Stimulated activated CD8-positive, alpha-beta memory T cell treated with anti-CD3 and anti-CD28 coated beads, Interleukin-4, amount 100 ng/mL, for 48 hours (primary cell): ENCODE measurements at places on chromosomes 1 and 21.

GRCh38 chr1:26162220-26162709 lies 3.4 kb downstream of the FAM110D start:
- DNase-seq, result no peak

- DNase-seq, result no peak
These were observed 455.8 kb upstream of the DAB1 start for GRCh38 chr1:57879700-57880099.

GRCh38 chr1:97192872-97193572 lies 471.4 kb downstream of the PTBP2 start:
- no peak for DNase-seq

GRCh38 chr1:12368646-12369045 lies 138.8 kb downstream of the VPS13D start:
- no peak for DNase-seq

GRCh38 chr21:45981151-45982091 lies at the start of gene COL6A1:
Gene COL6A1, plus strand, starts transcription at chr21:45981770. Its CDS starts 81 bp downstream, at chr21:45981851.
- DNase-seq, result peak; percentile 66

GRCh38 chr1:224406216-224406615 lies 28.4 kb downstream of the WDR26 start:
- no peak for DNase-seq

DNA sequence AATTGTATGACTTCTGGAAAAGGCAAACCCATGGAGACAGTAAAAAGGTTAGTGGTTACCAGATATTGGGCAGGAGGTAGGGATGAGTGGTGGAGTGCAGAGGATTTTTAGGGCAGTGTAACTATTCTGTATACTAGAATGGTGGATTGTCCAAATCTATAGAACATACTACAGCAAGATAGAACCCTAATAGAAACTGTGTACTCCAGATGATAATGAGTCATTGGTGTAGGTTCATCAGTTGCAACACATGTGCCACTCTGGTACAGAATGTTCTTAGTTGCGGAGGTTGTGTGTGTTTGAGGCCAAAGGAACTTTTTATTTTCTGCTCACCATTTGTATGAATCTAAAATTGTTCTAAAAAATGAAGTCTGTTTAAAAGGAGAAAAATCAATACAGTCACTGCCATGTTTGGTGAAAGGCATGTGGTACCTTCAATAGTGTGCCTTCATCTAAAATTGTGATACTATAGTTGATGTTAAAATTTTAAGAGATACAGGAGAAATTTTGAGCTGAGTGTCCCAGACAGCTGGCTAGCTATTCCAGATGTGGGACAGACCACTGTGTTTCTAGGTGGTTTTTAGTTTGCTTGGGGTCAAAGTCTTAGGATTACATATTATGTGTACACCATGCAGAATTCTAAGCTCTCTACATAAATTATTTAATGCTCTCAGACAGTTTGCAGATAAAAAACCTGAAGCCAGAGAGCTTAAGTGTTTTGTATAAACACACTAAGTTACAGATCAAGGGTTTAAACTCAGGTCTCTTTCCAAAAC lies 150.5 kb downstream of the RPS6KC1 start:
- DNase-seq, result no peak

DNA sequence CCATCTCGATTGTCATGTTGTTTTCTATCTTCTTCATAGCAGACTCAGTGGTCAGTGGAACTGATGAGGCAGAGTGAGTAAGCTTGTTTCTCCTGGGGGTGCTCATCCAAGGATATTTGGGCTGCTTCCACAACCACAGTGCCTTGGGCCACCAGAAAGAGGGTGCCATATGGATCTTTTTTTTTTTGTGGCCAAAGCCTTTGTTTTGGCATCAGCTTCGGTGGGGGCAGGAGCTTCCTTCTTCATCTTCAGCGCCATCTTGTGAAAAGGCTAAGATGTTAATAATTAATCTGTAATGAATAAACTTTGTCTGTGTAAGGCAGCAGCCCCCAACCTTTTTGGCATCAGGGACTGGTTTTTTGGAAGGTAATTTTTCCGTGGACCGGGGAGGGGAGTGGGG lies 6.6 kb upstream of the PLPP3 start:
- DNase-seq, result no peak

- DNase-seq, result no peak
These were observed 249.6 kb downstream of the PTPRC start for GRCh38 chr1:198888379-198888943.

DNA sequence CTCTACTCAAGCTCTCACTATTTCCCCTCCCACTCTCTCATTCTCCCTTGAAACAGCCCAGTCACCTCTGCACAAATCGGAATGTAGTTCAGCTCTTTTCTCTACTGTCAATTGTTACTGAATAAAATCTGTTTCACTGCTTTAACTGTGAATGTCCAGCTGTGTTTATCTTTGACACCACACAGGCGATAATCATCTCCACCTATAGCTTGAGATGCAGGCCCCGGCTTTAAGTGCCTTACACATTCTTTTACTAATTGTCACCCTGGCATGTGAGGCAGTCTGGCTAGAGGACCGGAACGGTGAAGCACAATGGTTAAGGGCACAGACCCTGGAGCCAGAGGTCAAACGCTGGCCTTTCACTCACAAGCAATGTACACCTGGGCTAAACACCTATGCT lies 122.8 kb upstream of the C8B start:
- DNase-seq, result no peak

DNA sequence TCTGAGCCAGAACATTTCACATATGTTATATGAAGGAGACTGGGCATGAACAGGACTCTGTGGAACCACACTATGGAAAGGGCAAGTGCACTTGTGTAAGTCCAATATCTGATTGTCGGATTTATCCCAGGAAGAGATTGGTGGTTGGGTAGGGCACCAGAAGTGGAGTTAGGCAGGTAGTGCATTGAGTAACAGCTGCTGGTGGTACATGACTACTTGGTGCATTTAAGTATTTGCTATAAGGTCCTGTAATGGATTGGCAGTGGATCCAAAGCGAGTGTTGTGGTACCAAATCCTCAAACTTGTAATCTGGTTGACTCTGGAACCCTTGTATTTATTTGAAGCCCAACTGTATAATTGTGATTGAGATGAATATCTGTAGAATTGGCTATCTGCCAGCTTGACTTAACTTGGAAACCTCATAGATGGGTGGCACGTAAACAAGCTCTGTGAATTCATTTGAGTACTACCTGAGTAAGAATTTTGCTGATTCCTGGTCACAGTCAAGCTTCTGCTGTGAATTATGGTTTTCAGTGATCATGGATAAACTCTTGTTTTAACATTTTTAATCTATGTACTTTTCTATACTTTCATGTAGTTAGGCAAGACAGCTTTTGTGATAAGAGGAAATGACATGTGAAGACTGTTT lies 21.1 kb downstream of the UBAP2L start:
- DNase-seq, result no peak

- no peak for DNase-seq
These were observed 378 bp downstream of the ANKRD65 start for GRCh38 chr1:1420654-1421141.

GRCh38 chr1:161033751-161034150 lies 5.0 kb downstream of the TSTD1 start:
- DNase-seq, result no peak

DNA sequence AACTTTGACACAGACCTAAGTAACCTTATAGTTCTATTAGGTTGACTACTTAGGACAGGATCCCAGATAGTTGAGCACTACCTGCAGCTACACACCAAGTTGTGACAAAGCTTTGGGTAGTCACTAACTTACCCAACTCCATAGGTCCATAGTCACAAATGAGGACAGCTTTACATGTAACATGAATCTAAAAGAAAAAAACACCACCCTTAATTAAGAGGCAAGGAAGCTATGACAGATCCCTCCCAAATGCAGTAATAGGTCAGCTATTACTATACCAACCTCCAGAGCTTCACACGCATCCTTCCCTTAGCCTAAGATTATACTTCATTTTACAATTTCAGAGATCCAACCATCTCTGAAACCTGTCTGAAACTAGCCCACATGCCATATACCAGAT lies 12.7 kb upstream of the RAB42 start:
- no peak for DNase-seq

DNA sequence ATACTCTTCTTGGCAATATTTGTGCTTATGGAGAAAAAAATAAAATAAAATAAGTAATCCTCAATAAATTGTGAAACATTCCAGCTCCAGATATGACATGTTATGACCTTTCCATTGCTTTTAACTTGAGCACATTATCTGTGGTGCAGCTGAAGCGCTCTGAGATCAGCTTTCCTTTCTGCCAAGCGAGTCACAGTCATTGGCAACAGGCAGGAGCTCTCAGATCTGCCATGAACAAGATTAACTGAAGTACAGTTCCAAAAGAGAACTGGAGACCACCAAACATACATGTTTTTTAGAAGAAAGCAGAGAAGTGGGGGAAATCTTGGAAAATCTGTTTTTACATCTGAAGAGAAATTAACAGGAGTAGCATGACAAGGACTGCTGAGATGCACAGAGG lies 89.2 kb upstream of the DSCAM start:
- DNase-seq, result no peak

DNA sequence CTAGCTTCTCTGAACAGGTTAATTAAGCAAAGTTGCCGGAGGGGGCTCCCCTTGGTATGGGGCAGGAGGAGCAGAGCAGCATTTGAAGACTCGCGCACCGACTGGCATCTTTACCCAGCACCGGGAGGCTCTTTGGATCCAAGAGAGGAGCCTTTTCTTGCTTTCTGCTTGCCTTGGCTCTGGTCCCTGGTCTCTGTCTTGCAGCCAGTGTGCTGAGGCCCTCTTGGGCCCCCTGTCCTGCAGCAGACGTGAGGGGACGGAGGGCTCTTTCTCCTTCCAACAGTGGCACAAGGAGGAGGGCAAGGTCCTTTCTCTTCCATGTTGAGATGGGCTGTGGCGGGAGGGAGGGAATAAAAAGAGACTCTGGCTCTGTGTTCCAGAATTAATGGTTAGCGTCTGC lies 45.6 kb downstream of the ZBTB18 start:
- no peak for DNase-seq

GRCh38 chr1:227662933-227663332 lies 72.2 kb downstream of the JMJD4 start:
- no peak for DNase-seq

GRCh38 chr1:151047591-151047924 lies at the start of gene C1orf56:
Gene C1orf56, plus strand, starts transcription at chr1:151047751. Its CDS starts 97 bp downstream, at chr1:151047848.
- DNase-seq, result peak; percentile 77

DNA sequence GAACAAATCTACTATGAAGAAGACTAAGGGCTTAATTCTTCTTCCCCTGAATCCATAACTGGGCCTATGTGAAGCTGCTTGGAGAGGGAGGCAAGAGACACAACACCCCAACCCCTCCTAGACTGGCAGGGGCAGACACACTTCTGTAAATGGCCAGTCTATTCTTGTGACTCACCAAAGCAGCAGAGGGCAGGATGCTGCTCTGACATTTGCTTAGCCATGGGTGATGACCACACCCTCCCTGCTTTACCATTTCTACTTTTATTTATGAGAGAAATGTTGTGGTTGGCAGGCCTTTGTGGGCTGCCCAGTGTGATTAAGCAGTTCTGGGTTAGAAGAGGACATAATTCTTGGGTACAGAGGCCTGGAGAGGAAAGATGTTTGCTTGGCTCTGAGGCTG lies 189.8 kb upstream of the DPYD start:
- DNase-seq, result no peak

DNA sequence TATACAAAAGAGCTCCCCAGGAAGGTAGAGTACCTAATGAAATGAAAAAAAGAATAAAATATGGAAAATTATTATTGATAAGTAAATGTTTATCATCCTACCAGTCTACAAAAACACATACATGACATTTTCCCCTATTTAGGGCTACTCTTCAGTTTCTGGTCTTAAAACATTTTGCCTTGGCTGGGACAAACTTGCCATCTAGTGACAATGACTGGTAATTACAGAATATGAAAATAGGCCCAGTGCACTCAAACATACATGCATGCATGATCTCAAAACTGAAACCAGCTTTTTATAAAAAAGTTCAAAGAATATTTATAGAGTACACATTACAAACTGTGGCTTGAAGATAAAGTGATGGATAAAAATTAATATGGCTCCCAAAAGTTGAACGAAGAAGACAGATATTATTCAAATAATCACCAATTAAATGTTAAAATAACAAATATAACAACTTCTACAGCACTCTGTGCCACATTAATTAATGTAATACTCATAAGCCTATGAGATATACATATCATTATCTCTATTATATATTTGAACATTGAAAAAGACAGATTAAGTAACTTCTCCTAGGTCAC lies 10.5 kb upstream of the RNPC3 start:
- no peak for DNase-seq

GRCh38 chr1:205595435-205595834 lies 36.4 kb downstream of the ELK4 start:
- DNase-seq, result peak; percentile 17
